ENCODE measurements at places on chromosomes 5 and 9. TPM values are rescaled to one million over a fixed set of nuclear protein-coding genes. Genes with fewer than 3 reads are reported as not detected.

Gene GOLPH3
- total RNA-seq = 62.4 TPM

Gene ERBIN
- 13.0 TPM for total RNA-seq

Gene SCGB3A2
- total RNA-seq = not detected

Gene ENTPD2
- 0.91 TPM for total RNA-seq

Gene PHAX
- total RNA-seq = 52.3 TPM

Gene DRD1
- 0.51 TPM for total RNA-seq

Gene STOML2
- total RNA-seq = 247 TPM

Gene TRIO
- 109 TPM for total RNA-seq

Gene SLC35D2
- 18.2 TPM for total RNA-seq

Gene ORM2
- not detected for total RNA-seq

Gene PRDM9
- not detected for total RNA-seq

Gene IQGAP2
- total RNA-seq = 1.0 TPM

Gene LRRC19
- not detected for total RNA-seq

Gene ZNF454
- not detected for total RNA-seq

Gene ARL10
- total RNA-seq = 0.09 TPM

Gene NKD2
- 11.8 TPM for total RNA-seq

Gene SLC36A2
- not detected for total RNA-seq

Gene ADAMTSL2
- total RNA-seq = not detected

Gene RGS7BP
- total RNA-seq = not detected
